ENCODE measurements at places on chromosomes 2 and 18. TPM values are rescaled to one million over a fixed set of nuclear protein-coding genes. Genes with fewer than 3 reads are reported as not detected.

DNA sequence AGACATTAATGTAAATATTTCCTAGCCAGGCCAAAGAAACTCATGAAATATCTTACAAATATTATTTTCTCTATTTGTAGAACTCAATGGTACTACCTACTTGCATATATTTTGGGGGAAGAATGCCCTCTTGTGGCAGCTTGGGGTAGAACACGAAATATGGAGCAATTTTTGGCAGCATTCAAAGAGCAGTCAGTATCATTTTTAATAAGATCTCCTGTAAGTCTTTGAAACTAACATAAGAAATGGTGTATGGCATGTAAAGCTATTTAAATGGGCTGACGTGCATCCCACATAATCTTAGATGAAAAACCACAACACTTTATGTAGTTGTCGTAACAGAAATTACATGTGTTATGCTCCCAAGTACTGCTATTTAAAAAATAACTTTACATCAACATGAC is 62.3 kb upstream of the CCDC195 start:
- peak; percentile 70 for DNase-seq

DNA sequence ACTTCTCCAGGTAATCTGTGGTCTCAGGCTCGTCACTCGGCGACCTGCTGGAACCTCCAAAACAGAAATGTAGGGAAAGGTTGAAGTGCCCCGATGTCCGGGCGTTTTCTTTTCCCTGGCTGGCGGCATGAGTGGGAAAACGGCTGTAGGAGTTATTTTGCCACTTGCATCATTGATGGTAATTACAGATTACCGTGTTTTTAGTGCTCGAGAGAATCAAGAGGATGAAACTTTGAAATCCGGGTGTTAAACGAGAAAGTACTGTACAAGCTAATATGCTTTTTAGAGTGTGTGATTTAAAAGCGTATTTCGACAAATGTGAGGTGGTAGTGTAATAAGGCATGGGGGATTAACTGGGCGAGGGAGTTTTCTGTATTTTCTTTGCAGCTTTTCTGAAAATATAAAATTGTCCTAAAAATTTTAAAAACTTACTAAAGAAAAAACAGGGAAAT is 819 bp downstream of the GRHL1 start:
- no peak for DNase-seq

GRCh38 chr2:84957771-84958134 is 13.2 kb upstream of the KCMF1 start:
- no peak for DNase-seq

Gene MYO5B
- under 0.01 TPM for total RNA-seq

Gene ASPRV1
- under 0.01 TPM for total RNA-seq

Gene XDH
- 0.32 TPM for total RNA-seq

GRCh38 chr18:77102259-77103040 is 30.1 kb downstream of the MBP start:
- DNase-seq, result peak; percentile 94

GRCh38 chr18:24536326-24536725 is 75.9 kb downstream of the HRH4 start:
- DNase-seq, result no peak

DNA sequence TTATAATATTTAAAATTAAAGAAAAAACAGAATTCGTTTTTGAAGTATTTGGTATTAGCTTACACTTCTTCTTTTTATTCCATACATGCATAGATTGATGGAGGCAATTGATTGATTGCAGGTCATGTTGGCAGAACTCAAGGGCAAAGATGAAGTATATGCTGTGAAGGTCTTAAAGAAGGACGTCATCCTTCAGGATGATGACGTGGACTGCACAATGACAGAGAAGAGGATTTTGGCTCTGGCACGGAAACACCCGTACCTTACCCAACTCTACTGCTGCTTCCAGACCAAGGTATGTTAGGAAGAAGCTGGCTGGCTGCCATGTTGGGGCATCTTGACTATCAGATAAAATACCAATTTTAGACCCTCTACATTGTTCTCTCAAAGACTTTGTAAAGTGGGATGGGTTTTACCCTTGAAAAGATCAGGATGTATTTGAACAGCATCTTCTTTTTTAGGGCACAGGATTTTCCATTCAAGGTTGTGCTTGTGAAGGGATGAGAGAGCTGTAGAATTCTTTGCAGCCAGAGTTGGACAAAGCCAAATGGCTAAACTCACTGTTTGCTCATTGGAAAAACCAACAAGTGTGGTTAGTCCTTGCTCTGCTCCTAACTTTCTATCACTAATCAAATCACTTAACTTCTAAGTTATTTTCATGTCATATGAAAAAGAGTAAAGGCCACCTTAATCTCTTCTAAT is 286.8 kb upstream of the EPAS1 start:
- no peak for DNase-seq

DNA sequence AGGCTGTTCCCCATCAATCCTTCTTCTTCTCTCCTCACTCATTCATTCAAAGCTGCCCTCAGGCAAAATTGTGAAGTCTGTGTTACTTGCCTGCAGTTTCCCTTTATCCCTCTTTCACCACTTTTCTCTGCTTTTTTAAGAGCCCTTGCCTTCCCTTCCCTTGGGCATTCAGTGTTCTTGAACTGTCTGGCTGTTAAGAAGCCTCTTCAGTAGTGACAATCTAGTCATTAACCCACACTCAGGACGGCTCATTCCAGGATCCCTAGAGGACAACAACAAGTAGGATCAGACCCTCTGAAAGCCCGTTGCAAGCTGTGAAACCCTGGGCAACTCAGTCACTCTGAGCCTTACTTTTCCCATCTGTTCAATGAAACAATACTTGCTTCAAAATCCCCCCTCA is 615.7 kb downstream of the EPHA4 start:
- no peak for DNase-seq

Gene LDLRAD4
- total RNA-seq, result 0.97 TPM

- peak; percentile 11 for DNase-seq
Observed at GRCh38 chr2:191748059-191748461, 70.1 kb downstream of the NABP1 start.

Gene ITGA4
- total RNA-seq, result 145 TPM

Gene MATN3
- total RNA-seq, result 3.9 TPM

DNA sequence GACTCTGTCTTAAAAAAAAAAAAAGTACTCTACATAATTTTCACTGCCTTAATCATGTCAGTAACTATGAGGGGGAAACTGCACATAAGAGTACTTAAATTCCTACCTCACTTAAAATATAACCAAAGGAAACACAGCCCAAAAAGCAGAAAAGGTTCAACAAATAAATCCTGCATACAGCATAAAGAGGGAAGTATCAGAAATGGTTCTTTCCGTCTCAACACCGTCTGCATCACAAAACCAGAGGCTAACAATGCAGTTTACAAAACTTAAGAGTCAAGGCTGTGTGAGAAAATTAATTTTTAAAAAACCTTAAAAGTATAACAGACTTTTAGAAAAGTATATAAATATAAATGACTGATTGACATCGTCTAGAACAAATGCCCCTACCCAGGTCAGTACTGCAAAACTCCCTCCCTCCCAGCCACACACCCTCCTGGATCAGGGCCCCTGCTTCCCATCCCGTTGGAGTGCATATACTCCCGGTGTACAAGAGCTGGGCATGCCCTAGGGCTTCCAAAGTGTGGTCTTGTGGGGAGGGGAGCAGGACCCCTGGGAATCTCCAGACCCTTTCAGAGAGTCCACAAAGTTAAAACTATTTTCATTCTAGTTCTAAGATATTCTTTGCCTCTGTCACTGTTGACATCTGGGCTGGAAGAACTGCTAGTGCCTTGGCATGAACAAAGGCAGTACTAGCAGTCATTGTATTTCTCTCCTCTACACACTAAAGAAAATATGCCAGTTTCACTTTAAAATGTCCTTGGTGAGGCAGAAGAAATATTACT is 67.0 kb upstream of the SERTAD2 start:
- DNase-seq, result no peak

DNA sequence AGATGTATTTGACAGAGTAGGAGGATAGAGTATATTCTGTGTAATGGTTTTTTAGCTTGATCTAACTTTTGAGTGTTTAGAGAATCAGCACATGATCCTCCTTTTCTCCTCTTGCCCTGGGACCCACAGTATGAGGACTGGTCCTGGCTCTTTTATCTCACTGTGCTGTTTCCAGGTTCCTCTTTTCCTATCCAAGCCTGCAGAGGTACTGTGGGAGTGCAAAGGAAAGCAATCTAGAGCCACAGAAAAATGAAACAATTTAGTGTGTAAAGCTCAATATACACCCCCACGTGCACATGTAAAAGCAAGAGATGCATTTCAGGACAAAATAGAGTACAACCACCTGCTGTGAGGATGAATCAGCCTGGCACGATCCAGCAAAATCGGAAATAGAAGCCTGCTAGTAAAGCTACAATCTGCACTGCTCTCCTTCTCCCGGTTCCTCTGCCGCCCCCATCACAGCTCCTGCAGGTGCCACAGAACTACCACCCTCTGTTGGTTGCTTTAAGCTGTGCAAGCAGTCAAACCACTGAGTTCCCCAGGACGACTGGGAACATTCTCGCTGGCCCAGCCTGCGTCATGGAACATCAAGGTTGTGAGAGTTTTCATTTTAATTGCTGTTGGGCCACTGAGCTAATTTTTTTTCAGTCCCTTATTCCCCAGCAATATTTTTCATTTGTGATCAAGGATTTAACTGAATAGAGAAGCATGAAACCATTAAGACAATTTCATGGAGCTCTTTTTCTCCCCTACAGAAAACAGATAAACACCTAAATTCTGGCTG is 47.8 kb upstream of the MAPRE3 start:
- peak; percentile 26 for DNase-seq

GRCh38 chr18:2910261-2910660 is 63.5 kb downstream of the EMILIN2 start:
- DNase-seq, result no peak

DNA sequence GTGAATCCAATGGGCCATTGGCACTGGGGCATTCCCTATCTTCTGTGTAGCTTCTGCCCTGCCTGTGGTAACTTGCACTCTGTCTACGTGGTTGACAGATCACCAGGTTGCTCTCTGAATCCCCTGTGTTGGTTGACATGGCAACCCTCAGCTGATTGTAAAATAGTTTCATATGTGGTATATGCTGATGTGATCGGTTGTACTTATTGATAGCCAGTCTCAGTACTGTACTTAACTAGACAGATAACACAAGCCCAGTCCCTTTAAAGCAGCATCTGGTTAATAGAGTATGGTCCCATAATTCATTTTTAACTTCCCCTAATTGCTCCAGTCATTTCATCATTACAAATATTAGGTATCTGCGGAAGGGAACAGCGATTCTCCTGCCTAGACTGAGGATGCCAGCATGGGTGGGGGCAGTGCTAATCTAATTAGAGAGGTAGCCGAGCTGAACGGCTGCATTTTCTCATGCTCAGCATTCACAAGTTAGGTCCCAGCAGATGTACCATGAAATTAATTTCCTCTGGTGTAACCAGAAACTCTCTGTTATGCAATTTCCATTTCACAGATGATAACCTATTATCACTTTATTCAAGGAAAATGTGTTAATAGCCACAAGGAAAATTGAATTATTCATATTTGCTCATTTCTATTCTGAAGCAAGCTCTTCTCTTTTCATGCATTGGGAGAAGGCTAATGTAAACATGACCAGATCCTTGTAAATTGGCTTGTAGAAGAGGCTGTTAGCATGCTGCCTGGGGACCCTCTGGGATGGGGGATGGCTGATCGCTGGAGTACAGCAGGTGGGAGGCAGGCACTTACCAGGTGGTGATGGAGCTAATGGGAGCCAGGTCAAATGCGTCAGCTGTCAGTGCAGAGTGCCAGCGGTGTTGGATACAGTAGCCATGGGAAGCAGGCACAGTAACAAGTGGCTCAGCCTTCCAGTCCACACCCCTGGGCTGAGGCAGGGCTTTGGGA is 608.3 kb downstream of the GALR1 start:
- DNase-seq, result no peak

GRCh38 chr2:69453475-69454129 is 16.4 kb upstream of the NFU1 start:
- no peak for DNase-seq

Gene LBX2
- 2.9 TPM for total RNA-seq

Gene MAT2A
- total RNA-seq, result 124 TPM

Gene SERPINB12
- not detected for total RNA-seq

DNA sequence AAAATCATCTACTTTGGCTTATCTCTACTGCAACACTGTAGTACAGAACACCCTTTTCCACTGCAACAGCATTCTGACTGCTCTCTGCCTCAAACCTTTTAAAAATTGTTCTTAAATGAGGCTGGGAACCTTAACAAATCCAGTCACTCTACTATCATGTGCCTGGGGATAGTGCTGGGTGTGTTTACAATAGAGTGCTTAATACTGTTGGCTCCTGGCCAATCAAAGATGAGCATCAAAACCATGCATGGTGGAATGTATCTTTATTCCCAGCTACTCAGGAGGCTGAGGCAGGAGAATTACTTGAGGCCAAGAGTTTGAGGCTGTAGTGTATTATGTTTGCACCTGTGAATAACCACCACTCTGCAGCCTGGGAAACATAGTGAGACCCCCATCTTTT is 7.4 kb downstream of the ANKAR start:
- DNase-seq, result no peak

DNA sequence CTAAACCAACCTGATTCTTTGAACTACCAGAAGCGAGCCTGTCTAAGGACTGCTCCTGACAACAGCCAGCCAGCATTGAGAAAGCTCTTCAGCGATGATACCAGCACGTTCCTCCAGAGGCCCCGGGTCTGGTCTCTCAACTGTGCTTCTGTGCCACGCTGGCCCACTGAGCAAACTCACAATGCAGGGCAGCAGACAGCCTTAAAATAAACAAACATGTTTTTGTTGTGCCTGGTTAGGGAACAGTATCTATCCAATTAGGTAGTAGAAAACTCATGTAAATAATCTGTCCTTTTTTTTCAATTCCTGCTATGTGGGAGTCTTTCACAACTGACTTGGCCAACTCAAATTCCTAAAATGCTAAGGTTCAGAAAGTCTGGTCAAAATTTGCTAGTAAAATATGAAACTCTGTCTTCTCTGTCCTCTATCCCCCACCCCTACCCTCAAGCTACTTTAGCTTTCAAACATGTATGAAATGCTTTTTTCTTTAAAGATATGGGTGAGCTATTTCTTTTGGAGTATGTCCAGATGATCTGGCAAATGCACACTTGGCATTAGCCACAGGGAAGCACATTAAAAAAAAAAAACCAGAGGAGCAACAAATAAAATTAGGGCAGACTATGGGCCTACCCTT is 21.4 kb upstream of the EML4 start:
- DNase-seq, result peak; percentile 90

- DNase-seq, result peak; percentile 1
Observed at GRCh38 chr2:128808462-128809258, 490.0 kb upstream of the HS6ST1 start.

DNA sequence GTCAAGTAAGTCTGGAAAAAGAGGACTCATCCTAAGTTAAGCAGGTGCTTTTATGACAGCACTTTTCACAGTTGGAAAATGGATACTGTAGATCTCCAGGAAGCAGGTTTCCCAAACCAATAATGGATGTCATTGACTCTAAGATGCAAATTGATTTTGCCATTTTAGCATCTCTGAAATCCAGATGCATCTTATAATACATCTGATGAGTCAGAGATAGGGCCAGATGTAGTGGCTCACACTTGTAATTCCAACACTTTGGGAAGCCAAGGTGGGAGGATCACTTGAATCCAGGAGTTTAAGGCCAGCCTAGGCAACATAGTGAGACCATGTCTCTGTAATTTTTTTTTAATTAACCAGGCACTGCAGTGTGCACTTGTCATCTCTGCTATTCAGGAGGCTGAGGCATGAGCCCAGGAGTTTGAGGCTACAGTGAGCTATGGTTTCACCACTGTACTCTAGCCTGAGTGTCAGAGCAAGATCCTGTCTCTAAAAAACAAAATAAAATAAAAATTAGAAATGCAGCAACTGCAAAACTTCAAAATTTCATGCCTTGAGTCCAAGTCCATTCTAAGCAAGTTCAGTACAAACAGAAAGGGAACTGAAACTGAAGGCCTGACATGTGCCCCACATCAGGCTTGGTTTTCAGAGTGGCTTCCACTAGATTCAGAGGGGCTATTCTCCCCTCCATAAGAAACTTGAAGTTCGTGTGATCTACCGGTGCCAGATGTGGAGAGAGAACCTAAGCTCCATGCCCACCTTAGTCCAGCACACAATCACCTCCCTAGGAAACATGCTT is 267.8 kb upstream of the NCKAP5 start:
- no peak for DNase-seq

Data from fibroblast of villous mesenchyme (primary cell).